ENCODE measurements at places on chromosomes 12 and 14.
A peak's percentile ranks its signal among the peaks of the same experiment; 100 is the strongest.

- DNase-seq, result no peak
Observed at GRCh38 chr12:76237086-76237701, 111.0 kb downstream of the BBS10 start.

DNA sequence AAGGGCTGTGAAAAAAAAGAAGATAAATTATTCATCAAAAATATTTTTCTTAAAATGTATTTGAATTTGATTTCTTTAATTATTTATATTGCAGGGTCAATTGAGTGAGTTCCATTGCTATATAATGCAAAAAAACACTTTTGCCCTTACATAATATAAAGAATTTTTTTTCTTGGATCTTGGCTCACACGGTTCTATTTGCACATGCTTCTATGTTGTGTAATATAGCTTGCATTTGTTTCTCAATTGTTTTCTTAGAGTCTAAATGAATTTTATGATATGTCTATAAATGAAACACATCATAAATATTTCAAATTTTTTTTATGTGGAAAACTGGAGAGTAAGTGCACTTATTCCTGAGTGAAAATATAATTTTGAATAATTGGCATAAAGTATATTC, 694.2 kb downstream of the SLC6A15 start:
- no peak for DNase-seq

DNA sequence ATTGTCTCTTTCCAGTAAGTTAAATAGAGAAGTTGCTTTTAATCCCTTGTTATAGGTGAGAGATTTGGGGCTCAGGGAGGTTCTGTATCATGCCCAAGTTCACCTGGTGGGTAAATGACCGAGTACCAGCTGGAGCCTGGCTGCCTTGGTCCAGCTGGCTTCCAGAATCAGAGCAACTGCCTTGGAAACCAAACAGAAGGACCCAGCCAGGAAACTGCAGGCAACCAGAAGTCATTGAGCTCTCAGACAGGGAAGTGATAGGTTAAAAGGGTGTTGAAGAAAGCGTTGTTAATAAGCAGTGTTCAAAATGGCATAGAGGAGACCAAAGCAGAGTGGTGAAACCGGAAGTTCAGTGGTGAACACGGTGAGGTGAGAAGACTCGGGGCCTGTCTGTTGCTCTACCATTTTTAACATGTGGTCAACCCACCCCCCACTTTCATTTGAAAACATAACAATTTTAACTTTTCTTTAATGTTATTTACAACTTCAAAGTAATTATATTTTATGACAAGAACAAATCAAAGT, 54.9 kb downstream of the PLEKHG7 start:
- DNase-seq, result no peak

DNA sequence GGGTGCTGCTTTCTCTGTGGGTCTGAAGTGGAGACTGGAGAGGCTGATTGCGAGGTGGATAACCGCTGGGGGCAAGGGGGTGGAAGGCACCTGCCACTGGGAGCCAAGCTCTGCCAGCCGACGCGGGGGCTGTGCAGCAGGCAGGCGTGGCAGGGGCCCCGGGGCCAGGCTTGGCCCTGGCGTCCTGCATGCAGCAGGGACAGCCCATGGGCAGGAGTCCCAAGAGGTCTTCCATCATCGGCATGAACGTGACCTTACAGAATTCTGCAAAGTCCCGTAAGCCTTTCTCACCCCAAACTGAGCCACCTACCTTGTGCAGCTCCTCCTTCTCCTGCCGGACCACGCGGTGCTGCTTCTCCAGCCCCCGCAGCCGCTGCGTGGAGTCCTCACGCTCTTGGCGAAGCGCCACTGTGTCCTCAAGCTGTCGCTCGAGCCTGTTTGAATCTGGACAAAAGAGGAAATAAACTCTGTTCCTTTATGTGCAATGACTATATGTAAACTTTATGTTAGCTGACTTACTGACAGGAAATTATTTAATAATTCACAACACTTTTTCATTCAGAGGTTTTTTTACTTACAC, 51.3 kb downstream of the AMN start:
- DNase-seq, result no peak

DNA sequence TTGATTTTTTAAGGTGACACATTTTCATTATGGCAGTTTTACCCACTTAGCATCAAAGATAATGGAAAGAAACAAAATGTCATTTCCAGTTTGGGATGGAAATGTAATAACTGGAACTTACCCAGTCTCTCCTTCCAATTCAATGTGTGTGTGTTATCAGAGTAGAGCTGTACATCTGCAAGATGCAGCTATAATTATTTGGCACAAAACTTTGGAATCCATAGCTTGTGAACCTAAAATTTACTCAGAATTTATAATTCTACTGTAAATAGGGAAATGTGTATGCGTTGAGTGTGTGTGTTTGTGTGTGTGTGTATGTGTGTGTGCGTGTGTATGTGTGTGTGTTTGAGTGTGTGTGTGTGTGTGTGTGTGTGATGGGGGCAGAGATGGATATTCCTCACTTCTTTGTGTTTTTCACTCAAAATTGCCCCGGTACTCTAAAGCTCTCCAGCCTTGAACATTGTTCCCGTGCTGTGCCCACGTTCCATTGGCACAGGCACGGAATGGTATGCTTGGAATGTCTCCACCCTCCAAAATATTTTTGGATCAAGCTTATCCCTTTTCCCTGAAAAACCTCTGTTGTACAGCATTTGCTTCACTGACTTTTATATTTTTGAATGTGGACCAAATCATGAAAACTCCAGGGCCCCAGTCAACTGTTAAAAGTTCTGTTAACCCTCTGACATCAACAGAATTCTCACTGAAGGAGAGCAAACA, 150.2 kb upstream of the BMP4 start:
- DNase-seq, result peak; percentile 81

- peak; percentile 68 for DNase-seq
Observed at GRCh38 chr12:69024413-69024812, 91.4 kb upstream of the CPM start.

- no peak for DNase-seq
Observed at GRCh38 chr14:22482782-22483553, 106.1 kb downstream of the DAD1 start.

DNA sequence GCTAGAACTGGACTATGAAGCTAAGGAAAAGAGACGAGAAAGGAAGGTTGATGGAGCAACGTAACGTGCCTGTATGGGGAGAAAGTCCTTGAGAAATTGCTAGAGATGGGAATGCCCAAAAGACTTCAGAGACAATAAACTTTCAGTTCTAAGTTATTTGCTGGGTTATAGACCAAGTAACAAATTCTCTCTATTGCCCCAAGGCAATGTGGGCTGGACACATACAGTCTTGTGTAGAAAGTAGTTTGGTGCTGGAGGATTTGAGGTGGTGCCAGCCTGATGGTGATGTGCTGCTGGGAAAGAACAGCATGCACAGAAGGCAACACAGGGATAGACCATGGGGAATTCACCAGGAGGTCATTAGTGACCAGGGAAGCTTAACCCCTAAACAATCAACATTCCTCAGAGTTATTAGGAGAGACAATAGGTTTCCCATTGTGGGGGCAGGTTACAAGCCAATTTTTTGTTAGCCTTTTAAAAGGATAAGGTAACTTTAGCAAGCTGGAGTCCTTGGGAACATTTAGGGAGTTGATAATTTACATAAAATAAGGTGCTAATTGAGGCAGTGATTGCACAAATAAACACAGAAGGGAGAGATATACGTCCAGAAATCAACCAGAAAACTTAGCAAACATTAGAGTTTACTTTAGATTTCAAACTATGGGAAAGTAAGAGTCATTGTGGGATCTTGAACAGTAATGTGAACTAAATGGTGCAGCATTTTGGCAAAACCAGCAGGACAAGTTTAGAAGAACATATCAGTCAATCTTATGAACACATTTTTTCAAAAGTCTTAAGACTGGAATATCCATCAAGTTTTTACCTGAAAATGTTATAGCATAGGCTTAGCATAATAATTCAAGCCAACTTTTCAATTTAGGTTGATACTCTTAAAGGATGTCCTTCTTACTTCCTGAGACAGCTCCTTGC, 61.4 kb downstream of the LMNTD1 start:
- DNase-seq, result no peak

DNA sequence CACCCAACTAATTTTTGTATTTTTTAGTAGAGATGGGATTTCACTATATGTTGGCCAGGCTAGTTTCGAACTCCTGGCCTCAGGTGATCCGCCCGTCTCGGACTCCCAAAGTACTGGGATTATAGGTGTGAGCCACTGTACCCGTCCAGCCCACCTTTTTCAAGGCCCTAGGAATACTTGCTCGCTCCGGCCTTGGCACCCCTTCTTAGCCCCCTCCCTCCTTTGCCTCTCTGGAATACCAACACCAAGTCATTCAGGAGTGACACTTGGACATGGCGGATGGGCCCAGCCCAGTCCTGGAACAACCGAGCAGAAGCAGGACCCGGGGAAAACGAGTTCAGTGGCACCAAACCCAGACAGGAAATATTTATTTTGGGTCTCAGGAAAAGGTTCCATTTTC, 29.1 kb downstream of the PLEKHG3 start:
- no peak for DNase-seq

GRCh38 chr14:77290705-77291104, 19.7 kb upstream of the NGB start:
- peak; percentile 14 for DNase-seq

GRCh38 chr14:68518761-68519670, 273.9 kb downstream of the ZFP36L1 start:
- peak; percentile 80 for DNase-seq

All from fibroblast of the aortic adventitia (primary cell).